Fibroblast of upper back skin (primary cell): ENCODE measurements at places on chromosomes 3 and 15.

- DNase-seq = no peak
Measured at GRCh38 chr3:129398803-129399144, 29.7 kb downstream of the EFCAB12 start.

DNA sequence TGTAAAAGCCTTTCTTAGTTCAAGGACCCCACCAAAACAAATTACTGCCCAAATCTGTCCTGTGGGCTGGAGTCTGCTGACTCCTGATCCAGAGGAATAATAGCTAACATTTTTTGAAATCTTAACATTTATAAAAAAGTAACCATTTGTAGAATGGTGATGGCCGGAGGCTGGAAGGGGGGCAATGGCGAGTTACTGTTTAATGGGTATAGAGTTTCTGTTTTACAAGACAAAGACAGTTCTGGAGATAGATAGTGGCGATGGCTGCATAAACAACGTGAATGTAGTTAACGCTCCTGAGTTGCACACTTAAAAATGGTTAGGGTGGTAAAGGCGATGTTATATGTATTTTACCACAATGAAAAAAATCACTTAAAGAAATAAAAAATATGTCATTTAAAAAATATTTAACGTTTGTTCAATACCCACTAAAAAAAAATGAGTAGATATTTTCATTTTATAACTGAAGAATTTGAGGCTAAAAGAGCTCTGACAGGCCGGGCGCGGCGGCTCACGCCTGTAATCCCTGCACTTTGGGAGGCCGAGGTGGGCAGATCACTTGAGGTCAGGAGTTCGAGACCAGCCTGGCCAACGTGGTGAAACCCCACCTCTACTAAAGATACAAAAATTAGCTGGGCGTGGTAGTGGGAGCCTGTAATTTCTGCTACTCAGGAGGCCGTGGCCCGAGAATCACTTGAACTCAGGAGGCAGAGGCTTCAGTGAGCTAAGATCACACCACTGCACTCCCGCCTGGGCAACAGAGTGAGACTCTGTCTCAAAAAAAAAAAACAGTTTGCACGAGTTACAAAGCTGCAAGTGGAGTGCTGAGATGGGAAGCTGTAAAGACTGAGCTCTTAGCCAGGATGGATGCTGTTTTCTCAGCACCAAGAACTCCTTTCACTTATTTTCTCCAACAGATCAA, 37.6 kb downstream of the IGF2BP2 start:
- no peak for DNase-seq

DNA sequence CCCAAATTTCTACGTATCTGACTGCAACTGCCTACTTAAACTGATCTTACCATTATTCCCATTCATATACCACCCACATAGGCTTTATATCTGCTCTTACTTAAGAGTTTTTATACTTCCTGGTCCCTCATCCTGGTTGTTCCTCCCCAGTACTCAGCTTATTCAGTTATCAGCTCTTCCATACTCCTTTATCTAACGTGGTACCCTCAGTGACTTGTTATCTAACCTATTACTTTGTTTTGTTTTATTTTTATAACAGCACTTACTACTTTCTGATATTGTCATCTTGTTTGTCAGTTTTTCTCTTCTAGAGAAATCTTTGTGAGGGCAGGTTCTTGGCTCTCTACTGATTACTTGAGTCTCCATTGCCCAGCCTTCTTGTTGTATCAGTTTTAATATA, 100.6 kb downstream of the ZNF609 start:
- DNase-seq = no peak

GRCh38 chr3:177385831-177386301, 188.6 kb upstream of the TBL1XR1 start:
- DNase-seq = peak; percentile 38

DNA sequence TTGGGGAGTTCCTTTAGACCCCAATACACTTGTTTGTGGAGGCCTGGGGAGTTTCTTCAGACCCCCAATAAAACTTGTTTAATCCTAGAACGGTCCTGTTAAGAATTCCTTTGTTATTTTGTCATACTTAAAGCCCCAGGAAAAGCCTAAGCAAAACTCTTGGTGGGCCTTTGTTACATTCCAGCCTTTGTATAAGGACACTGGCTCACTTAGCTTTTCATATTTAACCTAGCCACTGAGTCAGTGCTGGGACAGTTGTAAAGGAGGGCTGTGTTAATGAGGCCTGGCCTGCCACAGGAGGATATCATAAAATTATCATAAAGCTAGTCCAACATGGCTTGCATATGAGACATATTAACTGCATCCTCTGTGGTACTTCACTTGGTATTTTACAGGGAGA, 760.1 kb downstream of the ZNF385D start:
- no peak for DNase-seq

DNA sequence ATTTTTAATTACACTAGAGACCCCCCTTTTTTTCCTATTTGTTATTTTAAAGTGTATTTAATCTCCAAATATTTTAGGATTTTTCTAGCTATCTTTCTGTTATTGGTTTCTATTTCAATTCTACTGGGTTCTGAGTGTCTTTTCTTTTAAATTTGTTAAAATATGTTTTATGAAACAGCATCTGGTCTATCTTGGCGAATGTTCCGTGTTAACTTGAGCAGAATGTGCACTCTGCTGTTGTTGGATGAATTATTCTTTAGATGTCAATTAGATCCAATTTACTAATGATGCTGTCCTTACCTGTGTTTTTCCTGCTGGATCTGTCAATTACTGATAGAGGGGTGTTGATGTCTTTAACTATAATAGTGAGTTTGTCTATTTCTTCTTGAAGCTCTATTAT, 462.0 kb upstream of the CNTN3 start:
- no peak for DNase-seq

- no peak for DNase-seq
Measured at GRCh38 chr3:129348734-129349133, 70.1 kb downstream of the HMCES start.

DNA sequence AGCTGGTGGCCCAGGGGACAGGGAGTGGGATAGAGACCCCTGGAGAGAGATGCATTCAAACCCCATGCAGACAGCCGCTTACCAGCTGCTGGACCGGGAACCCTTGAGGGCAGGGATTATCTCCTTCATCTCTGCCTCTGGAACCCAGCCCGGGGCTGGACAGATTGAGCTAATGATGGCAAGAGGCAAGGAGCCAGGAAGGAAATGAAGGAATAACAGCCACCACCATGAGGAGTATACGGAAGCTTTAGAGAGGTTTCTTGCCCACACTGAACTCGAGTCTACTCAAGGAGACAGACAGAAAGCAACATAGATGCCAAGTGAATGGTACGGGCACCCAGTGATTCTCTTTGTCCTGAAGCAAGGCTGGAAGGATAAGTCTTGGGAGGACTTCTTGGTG, 23.2 kb downstream of the HAPLN3 start:
- no peak for DNase-seq

- no peak for DNase-seq
Measured at GRCh38 chr15:61337541-61337940, 108.4 kb upstream of the RORA start.

DNA sequence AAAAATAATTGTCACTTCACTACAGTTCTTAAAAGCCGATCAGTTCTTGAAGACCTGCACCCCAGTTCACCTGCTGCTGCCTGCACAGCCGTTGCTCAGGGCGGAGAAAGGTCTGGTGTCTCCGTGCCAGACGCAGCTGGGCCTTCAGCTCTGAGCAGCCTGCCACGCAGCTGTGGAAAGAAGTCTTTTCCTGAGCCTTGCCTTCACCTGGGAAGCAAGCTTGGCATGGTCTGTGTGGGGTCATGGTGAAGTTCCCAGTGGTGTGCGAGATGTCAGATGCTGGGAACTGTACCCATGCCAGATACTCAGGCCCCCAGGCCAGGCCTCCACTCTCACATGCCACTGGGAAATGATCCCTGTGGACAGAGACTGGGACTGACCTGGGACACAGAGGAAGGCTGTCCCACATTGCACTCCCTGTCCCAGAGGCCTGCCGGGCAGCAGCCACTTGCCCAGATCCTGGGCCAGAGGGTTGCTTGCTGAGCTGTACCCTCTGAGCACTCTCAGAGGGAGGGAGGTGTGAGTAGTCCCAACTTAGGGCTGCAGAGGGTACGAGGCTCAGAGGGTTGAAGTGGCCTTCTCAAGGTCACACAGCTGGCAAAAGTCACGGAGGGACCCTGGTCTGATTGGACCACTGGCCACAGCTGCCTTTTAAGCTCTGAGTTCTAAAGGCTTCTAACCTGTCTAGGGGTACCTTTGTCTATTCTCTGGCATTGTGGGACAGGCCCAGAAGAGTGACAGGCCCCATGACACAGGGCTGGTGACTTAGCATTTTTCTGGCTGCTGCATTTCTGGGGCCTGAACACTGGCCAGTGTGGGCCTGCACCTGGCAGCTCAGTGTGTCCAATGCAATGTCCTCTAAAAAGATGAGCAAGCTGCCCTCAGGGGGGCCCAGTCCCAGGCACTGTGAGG, 55.4 kb downstream of the KLF13 start:
- no peak for DNase-seq

DNA sequence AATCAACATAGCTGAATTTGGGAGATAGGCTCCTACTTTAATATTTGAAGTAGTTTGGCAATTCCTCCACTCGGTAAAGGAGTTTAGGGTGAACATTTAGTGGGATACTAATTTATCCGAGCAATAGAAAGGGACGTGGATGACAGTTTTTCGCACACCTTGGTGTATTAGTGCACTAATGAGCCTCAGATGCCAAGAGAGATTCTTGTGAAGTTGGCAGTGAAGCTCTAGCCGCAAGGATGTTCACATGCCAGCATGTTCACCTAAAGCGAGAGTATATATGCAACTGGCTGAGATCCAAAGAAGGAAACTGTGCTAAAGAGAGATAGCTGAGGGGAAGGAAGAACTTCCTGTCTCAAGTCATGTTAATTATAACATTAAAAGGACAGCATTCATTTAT, 58.5 kb downstream of the TGFBR2 start:
- no peak for DNase-seq

DNA sequence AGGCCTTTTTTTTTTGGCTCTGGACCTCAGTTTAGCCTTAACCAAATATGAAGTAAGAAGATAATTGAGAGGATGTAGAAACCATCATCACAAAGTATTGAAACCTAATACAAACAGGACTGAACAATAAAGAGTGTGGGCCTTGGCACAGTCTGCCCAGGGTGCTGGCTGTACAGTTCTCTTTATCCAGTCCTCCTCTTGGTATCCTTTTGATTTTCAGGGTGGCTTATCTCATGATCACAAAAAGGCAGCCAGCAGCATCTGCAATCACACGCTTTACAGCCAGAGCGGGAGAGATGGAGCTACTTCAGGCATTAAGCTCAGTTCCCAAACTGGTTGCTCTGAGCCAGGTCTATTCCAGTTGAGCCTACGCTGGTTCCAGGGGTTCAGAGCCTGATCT, 239.7 kb downstream of the RPLP1 start:
- DNase-seq = no peak

GRCh38 chr3:148077318-148077923, 620.3 kb upstream of the AGTR1 start:
- peak; percentile 30 for DNase-seq

GRCh38 chr3:143090486-143090885, 29.1 kb upstream of the CHST2 start:
- DNase-seq = no peak

GRCh38 chr3:147038481-147038880, 367.9 kb downstream of the ZIC4 start:
- DNase-seq = peak; percentile 66

GRCh38 chr3:45592830-45593707, 1.5 kb upstream of the LIMD1 start:
- DNase-seq = peak; percentile 86

DNA sequence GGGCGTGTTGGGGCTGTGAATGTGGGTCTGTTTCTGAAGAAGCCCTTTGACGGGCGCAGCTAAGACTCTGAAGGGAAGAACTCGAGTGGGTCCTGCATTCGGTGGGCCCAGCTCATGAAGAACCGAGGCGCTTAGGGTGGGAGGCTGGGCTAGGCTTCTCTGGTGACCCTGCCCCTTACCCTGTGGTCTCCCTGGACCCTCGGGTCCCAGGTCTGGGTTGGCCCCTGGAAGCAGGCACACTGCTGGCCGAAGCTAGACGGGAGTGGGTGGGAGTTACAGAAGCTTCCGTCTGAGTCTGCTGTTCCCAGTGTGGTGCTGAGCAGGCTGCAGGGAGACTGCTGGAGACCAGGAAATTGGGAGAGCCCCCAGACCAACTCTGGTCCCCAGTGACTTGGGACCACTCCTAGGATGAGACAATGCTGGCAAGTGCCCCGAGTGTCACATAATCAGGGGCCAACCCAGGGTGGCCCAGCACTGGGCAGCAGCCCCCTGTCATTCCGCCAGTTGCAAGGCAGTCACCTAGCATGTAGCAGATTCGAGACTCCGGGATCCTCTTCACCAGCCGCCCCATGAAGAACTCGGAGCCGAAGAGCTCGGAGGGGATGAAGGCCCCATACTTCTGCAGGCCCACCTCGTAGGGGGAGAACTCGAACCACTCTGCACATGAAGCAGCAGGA, 16.7 kb upstream of the EHD4 start:
- no peak for DNase-seq

DNA sequence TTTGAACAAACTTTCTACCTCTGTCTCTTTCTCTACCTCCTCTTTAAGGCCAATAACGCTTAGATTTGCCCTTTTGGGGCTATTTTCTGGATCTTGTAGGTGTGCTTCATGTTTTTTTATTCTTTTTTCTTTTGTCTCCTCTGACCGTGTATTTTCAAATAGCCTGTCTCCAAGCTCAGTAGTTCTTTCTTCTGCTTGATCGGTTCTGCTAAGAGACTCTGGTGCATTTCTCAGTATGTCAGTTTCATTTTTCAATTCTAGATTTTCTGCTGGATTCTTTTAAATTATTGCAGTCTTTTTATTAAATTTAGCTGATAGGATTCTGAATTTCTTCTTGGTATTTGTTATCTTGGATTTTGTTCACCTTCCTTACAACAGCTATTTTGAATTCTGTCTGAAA, 148.7 kb downstream of the RSRC1 start:
- no peak for DNase-seq

GRCh38 chr3:134337071-134337482, 37.2 kb downstream of the AMOTL2 start:
- no peak for DNase-seq
